ENCODE measurements at places on chromosomes 5 and 9.

DNA sequence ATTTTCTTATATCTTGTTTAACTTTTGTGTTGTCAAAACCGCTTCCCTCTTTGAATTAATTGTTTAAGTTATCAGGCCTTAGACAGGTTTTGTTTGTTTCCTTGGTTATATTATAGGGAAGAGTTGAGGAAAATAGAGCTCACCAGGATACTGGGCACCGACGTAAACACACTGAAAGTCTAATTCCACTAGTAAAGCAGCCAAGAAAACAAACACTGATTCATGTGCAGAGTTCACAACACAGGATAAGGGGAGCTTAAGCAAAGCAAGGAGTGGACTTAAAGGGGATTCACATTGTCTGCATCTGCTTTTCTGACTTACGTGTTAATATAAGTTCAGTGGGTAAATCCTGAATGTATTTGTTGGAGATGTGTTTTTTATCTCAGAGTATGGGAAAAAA, 139.0 kb upstream of the CDH6 start:
- DNase-seq: no peak

DNA sequence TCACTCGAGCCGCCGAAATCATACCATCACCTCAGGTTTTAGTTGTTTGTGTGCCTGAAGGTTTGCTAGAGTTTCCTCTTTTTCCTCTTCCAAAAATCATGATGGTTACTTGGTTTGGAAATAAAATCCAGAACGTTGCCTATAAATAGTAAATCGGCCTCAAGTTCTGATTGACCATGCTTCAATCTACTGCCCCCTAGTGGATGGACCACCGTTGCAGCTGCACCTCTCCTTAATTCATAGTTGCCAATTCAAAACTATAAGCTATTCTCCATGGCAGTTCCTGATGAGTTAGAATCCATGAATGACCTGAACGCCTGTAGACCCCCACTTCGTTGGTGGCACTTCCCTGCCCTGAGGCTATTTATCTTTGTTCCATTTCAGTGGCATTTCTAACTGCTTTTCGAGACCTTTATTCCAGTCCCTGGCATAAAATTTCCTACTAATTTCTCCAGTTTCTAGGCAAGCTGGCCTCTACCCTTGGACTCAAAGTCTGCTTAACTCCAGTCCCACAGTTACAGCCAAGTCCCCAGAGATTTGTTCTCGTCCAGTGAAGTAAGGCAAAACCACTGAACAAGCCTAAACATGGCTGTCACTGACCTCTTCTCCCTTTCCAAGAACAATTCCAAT, 422.6 kb downstream of the EFNA5 start:
- DNase-seq: peak; percentile 0

- no peak for DNase-seq
These were observed 3.3 kb downstream of the RNF183 start for GRCh38 chr9:113299800-113300292.

- no peak for DNase-seq
These were observed 599 bp downstream of the LYRM7 start for GRCh38 chr5:131171276-131171810.

GRCh38 chr5:89292487-89292886, 409.5 kb upstream of the MEF2C start:
- no peak for DNase-seq

GRCh38 chr9:124818431-124819281, 34.6 kb upstream of the WDR38 start:
- no peak for DNase-seq

DNA sequence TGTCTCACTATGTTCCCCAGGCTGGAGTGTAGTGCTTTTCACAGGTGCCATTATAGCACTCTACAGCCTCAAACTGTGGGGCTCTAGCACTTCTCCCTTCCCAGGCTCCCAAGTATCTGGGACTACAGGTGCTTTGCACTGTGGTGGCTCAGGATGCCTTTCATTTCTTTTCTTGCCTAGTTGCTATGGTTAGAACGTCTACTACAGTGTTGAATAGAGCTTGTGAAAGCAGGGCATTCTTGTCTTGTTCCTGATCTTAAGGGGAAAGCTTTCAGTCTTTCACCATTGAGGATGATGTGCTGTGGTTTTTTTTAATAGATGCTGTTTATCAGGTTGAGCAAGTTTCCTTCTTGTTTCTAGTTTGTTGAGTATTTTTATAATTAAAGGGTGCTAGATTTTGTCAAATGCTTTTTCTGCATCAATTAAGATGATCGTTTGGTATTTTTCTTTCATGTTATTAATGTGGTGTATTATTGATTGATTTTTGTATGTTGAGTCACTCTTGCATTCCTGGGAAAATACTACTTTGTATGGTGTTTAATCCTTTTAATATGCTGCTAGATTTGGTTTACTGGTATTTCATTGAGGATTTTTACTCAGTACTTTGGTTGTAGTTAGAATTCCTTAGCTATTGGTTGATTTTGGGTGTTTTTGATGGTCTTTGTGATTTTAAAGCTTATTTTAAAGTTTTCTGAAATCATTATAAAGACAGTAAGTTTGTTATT, 35.6 kb downstream of the GPBP1 start:
- no peak for DNase-seq

DNA sequence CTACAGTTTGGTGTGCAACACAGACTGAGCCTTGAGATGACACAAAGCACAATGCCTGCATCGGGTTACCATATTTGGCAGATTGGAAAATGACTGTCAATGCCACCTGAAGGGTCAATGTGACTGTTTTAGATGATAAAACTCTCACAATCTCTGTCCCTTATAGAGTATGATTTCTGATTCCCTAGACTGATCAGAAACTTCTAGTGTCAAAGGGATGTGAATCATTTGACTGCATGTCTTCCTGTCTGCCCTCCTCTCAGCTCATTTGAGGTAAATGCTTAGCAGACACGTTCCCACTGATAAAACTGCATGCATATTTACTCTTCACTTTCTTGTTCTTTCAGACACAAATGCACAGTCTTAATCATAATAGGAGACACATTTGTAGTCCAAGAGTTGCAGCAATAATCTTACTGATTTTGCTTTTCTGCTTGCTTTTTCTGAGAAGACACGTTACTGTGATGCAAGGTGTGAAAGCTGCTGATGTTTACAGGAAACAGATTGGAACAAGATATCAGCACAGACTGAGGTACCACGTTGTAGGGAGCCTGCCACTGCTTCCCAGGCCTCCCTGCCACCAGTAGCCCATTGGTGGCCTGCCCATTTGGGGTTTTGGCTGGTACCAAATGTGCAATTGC, 77.8 kb downstream of the GCNT4 start:
- no peak for DNase-seq

- DNase-seq: no peak
These were observed 79.2 kb downstream of the C9orf152 start for GRCh38 chr9:110128664-110129329.

DNA sequence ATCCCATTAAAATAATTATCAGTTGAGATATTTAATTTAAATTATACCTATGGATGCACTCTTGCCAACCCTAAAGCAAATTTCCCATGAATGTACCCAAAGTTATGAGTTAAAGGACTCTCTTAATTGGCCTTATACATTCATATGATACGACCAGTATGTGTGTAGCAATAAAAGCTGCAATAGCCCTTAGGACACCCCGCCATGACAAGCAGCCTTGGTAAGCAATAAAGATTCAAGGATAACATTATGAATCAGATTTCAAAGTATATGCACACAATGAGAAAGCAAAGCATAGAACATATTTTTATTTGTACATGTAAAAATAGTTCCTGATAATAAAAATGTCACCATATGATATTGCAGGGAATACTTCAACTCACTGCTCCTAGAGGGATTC, 1699.3 kb upstream of the CDH9 start:
- no peak for DNase-seq

DNA sequence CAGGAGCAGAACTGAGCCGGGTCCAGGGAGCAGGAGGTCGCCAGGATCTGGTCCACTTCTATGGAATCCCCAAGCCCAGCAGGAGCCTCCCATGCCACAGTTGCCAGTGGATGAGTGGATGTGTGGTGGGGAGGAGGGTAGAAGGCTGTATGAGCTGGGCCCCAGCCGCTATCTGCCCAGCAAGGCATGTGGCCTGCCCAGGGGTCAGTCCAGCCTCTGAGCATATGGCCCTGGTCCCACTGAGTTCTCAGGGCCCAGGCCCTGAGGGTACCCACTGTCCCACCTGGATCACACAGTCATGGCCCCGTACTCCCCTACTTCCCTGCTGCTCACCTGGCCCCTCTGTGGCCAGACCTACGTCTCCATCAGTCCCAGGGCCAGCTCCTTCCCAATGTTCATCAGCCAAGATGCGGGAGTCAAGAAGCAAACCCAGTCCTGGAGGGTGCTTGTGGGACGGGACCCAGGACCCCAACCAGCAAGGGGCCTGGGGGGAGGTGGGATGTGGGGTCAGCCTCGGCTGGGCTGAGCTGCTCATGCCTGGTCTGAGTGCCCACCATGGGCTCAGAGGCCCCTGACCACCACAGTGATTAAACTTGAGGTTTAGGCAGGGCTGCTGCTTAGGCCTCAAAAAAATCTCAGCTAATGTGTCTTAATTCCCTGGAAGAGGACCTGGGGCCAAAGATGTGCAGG, 152.7 kb downstream of the COL23A1 start:
- DNase-seq: no peak

DNA sequence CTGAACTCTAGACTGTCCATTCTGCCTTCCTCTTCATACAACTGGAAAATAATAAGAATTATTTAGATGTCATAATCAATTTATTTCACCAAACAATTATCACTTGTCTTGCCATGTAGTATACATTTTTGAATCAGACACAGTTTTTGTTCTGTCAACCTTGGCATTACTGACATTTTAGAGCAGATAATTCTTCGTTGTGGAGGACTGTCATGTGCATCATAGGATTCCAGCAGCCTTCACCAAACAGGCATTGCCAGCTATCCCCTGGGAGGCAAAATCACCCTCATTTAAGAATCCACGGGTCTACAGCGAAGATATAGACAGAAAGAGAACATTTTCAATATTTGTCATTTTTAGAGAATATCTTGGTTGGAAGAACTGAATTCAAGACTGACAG, 293.9 kb downstream of the KDM4C start:
- DNase-seq: no peak

- DNase-seq: no peak
These were observed 419.3 kb upstream of the MEF2C start for GRCh38 chr5:89302102-89302891.

DNA sequence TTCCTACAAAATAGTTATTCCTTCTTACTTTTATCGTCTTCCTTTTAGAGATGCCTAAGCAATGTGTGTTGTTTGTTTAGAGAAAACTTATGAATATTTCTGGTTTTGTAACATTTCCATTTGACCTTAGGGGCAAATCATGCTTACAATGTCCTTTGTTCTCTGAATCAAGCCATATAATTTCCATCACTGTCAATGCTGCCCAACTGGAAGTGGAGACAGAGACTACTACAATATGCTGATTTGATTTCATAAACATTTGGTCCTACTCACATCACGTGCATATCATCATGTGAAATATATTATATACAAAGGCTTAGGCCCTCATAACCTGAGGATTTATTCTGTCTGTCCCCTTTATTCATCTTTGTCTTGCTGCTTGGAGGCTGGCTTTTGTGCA, 183.2 kb upstream of the CD180 start:
- DNase-seq: no peak

- peak; percentile 87 for DNase-seq
These were observed 487 bp upstream of the EBF1 start for GRCh38 chr5:159100025-159100781.

- no peak for DNase-seq
These were observed 110.1 kb upstream of the ABCA1 start for GRCh38 chr9:105038051-105038450.

DNA sequence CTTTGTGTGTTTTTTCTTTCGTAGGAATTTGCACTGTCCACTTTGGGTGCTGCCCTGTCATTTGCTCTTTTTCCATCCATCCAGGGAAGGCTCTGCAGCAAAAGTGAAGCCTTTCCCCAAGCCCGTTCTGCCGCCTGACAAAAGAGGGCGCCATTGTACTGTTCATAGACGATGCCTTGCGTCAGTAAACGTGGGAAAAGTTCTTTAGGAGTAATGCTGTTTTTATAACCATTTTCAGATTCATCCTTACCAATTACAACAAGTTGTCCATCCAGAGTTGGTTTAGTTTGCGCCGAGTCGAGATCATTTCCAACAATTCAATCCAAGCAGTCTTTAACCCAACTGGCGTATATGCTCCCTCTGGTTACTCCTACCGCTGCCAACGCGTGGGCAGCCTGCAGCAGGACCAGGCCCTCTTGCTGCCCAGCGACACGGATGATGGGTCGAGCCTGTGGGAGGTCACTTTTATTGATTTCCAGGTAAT, 34.3 kb upstream of the RPS23 start:
- DNase-seq: peak; percentile 0

GRCh38 chr5:54889826-54890225, 95.6 kb downstream of the ESM1 start:
- no peak for DNase-seq

- DNase-seq: no peak
These were observed 21.0 kb downstream of the GLRX start for GRCh38 chr5:95801532-95801931.

DNA sequence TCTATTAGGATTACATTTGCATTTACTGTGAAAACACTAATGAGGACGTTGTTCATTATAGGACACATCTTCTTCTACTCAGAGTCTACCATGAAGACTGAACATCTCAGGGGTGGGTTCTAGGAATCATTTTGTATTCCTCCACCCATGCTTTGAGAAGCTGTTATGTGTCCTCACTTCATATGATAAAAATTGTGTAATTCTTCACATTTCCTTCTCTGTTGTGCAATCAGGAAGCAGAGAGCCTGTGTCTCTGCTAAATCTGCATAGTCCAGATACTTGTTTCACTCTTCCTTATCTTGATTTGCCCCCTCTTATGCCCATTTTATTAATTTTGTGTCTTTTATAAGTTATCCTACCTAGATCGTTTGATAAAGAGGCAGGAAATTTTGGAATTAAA, 97.8 kb upstream of the IQGAP2 start:
- DNase-seq: no peak
